Hippocampal formation (tissue), 2 donors: ENCODE measurements at places on chromosomes 1 and 21.
A peak's percentile ranks its signal among the peaks of the same experiment; 100 is the strongest.

GRCh38 chr1:155034318-155035208 is 939 bp downstream of the DCST1 start:
- DNase-seq: no peak

- peak; percentile 18 for DNase-seq
Observed at GRCh38 chr1:91693557-91693956, 192.4 kb downstream of the TGFBR3 start.

GRCh38 chr21:37944496-37944895 is 28.2 kb upstream of the KCNJ6 start:
- no peak for DNase-seq

GRCh38 chr1:62325681-62326080 is 6.4 kb upstream of the KANK4 start:
- no peak for DNase-seq

- DNase-seq: no peak
Observed at GRCh38 chr1:201619513-201619912, 80.6 kb downstream of the NAV1 start.

- DNase-seq: no peak
Observed at GRCh38 chr21:32951041-32951440, 74.7 kb upstream of the OLIG2 start.

DNA sequence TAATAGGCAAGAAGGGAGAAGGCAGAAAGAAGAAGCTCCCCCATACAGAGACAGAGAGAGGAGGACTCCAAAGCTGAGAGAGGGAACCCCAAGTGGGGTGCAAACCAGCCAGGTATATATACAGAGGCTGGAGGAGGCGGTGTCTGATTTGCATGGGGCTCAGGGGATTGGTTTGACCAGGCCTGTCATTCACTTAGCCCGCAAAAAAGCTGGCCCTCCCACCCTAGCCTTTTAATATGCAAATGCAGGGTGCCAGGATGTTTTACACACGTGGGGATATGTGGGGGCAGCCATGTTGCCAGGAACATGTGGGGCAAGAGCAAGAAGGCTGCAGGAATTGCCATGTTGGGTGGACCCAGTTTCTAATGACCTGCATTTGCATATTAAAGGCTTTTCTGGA is 37.0 kb upstream of the TENT5B start:
- DNase-seq: no peak

- peak; percentile 23 for DNase-seq
Observed at GRCh38 chr1:76390456-76390855, 315.9 kb downstream of the ST6GALNAC3 start.

DNA sequence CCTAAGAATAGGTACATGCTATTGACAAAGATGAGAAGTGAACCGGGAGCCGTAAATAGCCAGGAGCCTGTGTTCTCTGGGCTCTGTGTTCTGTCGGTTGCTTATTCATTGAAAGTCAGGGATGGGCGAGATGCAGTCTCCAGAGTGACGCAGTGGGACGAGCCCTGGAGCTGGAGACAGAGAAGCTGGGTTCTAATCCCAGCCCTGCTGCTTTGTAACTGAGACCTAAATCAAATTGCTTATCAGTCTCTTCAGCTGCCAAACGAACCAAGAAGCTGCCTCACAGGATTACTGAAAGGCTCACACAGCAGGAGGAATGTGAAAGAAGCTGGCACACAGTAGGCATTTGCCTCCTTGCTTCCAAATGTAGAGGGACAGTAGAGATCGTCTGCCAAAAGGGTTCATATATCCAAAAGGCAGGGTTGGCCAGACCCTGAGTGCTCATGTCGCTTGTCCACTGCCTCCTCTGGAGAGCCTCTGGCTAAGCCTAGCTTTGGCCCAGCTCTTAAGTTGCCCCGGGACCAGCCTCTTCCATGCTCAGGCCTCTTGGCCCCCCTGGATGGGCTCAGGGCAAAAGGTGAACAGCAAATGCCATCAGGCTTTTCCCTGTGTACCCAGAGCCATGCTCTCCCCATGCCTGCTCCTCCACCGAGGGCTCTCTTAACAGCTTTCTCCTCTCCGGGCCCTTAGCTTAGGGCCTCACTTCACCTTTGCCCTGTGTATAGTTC is 134.2 kb upstream of the IPO9 start:
- no peak for DNase-seq

- DNase-seq: no peak
Observed at GRCh38 chr1:44318097-44319088, 36.7 kb downstream of the ERI3 start.

DNA sequence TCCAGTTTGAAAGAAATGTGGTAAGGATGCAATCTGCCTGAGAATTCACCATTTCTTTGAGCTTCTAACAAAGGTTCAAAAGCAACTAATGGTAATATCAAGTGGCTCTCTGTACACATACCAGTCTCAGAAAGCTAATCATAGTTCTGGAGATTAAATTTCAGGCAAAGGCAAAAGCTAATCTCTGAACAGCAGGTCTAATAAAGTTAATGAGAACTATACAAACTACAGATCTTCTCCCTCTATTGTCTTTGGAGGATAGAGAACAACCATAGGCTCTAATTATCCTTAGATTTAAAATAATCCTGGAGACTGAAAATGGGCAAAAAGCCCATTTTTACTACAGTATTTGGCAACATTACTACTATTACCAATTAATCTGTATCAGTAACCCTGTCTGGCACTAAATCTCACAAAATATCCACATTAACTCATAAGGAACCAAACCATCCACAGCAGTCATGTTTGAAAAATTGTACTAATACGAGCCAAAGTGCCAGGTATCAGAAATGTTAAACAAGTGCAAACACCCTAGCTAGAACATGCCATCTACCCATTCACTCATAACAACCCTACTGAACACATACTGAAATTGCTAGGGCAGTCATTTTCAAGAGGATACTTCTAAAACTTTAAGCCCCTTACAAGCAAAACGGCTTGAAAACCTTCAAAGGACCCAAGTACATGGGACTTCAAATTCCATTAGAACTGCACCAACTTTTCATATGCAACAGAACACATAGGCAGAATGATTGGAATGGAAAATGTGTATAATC is 4.8 kb downstream of the DIPK1A start:
- no peak for DNase-seq

DNA sequence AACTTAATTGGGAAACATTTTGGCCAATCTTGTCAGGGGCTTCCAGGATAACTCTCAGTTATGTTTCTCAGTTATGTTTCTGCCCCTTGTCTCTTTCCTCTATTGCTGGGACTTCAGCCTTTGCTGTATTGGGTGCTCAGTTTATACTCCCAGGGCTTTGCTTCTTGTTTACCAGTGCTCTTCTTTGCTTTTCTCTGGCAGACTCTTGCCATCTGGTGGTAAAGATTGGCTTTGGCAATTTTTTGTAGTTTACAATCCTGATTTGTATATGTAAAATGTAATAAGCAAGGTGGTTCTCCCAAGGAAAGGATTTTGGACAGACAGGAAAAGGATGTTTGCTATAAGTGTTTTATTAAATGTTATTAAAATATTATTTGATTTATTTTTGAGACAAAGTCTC is 37.9 kb downstream of the FABP3 start:
- DNase-seq: peak; percentile 82

DNA sequence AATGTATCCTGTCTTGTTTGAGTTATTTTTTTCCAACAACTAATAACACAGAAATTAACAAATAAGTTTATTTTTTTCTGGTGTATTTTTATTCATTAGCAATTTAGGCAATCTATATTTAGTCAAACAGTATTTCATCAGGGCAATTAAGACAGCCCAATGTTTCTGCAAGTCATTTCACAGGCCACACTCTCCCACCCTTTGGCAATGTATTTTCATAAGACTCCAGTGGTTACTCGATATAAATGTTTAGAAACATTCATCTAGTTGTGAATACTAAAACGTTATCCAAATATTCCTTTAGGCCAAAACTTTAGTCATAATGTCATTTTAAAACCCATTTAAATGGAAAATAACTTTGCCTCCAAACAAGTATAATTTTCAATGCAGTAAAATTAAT is 142.1 kb downstream of the KCNT2 start:
- no peak for DNase-seq

GRCh38 chr1:47469390-47469759 is 31.5 kb downstream of the FOXD2 start:
- no peak for DNase-seq
